ENCODE measurements at places on chromosomes 1 and 21.

DNA sequence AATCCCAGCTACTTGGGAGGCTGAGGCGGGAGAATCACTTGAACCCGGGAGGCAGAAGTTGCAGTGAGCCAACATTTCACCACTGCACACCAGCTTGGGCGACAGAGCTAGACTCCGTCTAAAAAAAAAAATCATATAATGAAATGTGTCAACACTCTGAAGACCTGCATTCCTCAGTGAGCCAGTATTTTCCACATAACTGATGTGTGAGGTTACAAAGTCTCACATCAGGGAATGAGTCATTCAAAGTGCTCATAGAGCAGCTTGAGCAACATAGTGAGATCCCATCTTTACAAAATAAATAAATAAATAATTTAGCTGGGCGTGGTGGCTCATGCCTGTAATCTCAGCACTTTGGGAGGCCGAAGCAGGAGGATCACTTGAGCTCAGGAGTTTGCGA is 65.5 kb downstream of the CASZ1 start:
- H3K27ac ChIP-seq, result no peak overlapping the region
- no peak for DNase-seq
- H3K4me1 ChIP-seq, result no peaks in the 10 kb centered on the region
- no peaks in the 10 kb centered on the region for H3K36me3 ChIP-seq
- H3K4me3 ChIP-seq, result no peak overlapping the region

DNA sequence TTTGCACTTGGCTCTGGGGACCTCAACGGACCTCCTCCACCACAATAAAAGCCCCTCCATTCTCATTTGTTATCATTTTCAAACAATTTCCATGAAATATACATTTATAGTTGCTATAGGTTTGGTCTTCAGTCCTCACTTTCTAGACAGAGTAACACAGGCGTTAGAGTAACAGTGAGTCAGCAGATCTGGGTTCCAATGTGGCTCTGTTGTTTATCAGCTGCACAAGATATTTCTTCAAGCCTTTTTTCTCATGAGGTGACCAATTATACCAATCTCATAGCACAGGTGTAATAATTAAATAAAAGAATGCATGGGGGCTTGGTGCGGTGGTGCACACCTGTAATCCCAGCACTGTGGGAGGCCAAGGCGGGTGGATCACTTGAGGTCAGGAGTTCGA is 32.8 kb upstream of the PSMB2 start:
- DNase-seq, result no peak
- H3K36me3 ChIP-seq, result no peaks in the 10 kb centered on the region
- no peaks in the 10 kb centered on the region for H3K4me1 ChIP-seq
- peaks cover 27% of the 10 kb centered on the region for H3K27me3 ChIP-seq
- H3K4me3 ChIP-seq, result no peak overlapping the region

GRCh38 chr1:7233646-7234470 is 448.6 kb downstream of the CAMTA1 start:
- H3K36me3 ChIP-seq, result no peaks in the 10 kb centered on the region
- H3K4me1 ChIP-seq, result no peaks in the 10 kb centered on the region
- H3K27ac ChIP-seq, result no peak overlapping the region
- DNase-seq, result no peak

DNA sequence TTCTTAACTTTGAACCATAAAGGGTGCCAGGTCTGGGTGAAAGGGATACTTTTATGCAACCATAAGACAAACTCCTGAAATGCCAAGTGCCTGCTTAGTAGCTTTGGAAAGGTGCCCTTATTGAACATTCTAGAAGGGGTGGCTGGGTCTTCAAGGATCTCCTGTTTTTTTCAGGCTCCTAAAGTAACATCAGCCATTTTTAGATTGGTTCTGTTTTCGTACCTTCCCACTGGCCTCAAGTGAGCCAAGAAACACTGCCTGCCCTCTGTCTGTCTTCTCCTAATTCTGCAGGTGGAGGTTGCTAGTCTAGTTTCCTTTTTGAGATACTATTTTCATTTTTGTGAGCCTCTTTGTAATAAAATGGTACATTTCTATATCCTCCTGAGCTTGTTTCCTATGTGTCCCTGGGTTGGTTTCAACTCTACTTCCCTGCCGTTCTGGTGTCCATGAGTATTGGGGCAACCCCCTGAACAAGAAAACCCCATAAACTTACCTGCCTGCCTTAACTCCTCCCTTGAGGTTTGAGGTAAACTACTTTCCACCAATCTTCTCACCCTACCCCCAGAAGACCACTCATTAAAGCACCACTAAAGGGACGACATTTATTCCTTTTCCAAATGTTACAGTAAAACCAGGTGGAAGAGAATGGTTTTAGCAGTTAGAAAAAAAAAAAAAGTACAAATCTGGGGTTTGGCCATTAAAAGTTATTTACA is 2.6 kb downstream of the MARCKSL1 start:
- peak overlapping the region; percentile 8 for H3K27ac ChIP-seq
- H3K4me1 ChIP-seq, result peaks cover 23% of the 10 kb centered on the region
- H3K4me3 ChIP-seq, result peak overlapping the region; percentile 92
- no peak for DNase-seq
